ENCODE measurements at places on chromosomes 3 and 15. TPM values are rescaled to one million over a fixed set of nuclear protein-coding genes. Genes with fewer than 3 reads are reported as not detected.

DNA sequence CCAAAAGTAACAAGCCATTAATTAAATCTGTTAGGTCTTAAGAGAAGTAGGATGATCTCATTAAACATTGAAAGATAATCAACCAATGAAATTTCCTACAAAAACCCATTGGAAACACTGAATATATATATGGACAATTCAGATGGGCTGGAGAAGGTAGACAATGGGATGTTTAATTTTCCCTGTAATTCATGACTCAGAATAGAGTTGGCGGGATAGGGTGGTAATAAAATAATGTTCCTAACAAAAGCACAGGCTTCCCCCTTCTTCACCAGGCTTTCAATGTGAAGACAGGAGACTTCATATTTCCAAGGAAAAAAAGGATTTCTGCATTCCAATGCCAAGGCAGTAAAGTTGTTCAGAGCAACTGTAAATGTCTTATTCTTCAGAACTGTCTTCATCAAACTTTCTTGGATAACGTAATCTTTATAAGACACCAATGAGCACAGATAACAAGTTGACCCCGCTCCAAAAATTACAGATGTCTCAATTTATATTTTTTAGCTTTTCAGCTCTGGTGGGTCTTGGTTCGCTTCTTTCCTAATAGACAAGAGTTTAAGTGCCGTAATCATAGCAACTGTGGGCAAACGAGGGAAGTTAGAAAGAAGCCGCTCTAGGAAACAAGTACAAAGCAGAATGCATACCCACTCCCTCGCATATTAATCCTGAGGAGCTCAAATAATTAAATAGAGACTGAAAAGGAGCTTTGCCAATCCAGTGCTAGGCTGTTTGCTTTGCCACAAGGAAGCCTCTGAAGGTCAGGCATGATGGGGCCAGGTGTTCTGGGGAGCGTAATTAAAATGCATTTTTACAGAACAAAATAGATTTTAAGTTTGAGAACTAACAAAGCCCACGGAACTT, 377.0 kb downstream of the FOXP1 start:
- H3K4me1 ChIP-seq = peaks cover 83% of the 10 kb centered on the region
- DNase-seq = no peak
- H3K4me3 ChIP-seq = no peak overlapping the region
- H3K27me3 ChIP-seq = no peaks in the 10 kb centered on the region
- H3K36me3 ChIP-seq = peaks cover 4% of the 10 kb centered on the region

- H3K27me3 ChIP-seq = no peaks in the 10 kb centered on the region
- no peak for DNase-seq
- H3K36me3 ChIP-seq = peaks cover 14% of the 10 kb centered on the region
- no peak overlapping the region for H3K4me3 ChIP-seq
- no peaks in the 10 kb centered on the region for H3K4me1 ChIP-seq
These were observed 9.1 kb upstream of the TMEM87A start for GRCh38 chr15:42282344-42282743.

DNA sequence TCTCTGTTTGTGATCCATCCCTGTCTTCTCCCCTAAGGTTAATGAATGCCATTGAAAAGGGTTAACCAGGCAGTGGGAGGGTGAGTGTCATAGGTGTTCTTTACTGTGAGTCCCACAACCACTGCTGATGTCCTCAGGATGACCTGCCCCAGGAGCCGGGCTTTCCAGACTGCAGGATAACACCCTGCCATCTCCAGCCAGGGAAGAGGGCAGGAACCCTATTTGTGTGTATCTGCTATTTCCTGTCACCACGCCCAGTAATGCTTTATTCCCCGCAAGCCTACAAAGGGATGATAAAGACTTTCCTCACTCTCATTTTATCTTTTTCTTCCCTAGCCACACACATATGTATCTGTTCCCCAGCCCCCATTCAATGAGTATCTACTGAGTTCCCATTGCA, 15.6 kb upstream of the CTXND1 start:
- DNase-seq = no peak
- no peaks in the 10 kb centered on the region for H3K4me1 ChIP-seq
- H3K27me3 ChIP-seq = peaks cover 13% of the 10 kb centered on the region

DNA sequence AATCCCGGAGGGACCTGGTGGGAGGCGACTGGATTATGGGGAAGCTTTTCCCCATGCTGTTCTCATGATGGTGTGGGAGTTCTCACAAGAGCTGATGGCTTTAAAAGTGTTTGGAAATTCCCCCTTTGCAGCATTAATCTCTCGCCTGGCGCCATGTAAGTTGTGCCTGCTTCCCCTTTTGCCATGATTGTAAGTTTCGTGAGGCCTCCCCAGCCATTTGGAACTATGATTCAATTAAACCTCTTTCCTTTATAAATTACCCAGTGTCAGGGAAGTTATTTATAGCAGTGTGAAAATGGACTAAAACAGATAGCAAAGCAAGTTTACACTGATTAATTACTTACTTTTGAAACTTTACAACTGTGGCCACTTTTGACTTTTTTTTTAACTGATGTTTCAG, 10.6 kb upstream of the U2SURP start:
- H3K27me3 ChIP-seq = peaks cover 8% of the 10 kb centered on the region
- no peak overlapping the region for H3K4me3 ChIP-seq
- H3K27ac ChIP-seq = no peak overlapping the region

GRCh38 chr3:48119505-48120193, 68.6 kb downstream of the CDC25A start:
- H3K4me1 ChIP-seq = no peaks in the 10 kb centered on the region
- H3K27me3 ChIP-seq = no peaks in the 10 kb centered on the region
- no peak overlapping the region for H3K4me3 ChIP-seq
- DNase-seq = no peak

GRCh38 chr3:175381685-175382084, 522.6 kb downstream of the NAALADL2 start:
- no peak for DNase-seq
- H3K4me3 ChIP-seq = no peak overlapping the region
- no peaks in the 10 kb centered on the region for H3K4me1 ChIP-seq
- H3K27ac ChIP-seq = no peak overlapping the region
- no peaks in the 10 kb centered on the region for H3K36me3 ChIP-seq

DNA sequence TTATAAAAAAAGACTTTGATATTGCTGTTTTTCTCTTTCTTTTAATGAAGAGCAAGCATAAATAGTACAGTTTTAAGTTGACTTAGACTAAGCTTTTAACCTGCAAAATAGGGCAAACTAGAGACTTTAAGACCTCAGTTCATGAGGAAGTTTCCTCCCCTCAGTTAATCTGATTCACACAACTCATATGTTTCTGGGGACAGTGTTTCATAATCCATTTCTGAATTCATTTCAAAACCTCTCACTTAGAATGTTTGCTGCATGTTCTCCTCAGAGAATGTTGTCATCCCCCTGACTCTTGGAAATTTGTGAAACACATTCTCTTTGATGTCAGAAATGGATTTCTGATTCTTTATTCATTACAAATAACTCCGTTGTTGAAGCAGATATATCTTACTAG, 79.3 kb upstream of the SKOR1 start:
- H3K36me3 ChIP-seq = no peaks in the 10 kb centered on the region
- H3K4me1 ChIP-seq = peaks cover 41% of the 10 kb centered on the region
- H3K27me3 ChIP-seq = no peaks in the 10 kb centered on the region
- no peak for DNase-seq
- H3K27ac ChIP-seq = peak overlapping the region; percentile 16

DNA sequence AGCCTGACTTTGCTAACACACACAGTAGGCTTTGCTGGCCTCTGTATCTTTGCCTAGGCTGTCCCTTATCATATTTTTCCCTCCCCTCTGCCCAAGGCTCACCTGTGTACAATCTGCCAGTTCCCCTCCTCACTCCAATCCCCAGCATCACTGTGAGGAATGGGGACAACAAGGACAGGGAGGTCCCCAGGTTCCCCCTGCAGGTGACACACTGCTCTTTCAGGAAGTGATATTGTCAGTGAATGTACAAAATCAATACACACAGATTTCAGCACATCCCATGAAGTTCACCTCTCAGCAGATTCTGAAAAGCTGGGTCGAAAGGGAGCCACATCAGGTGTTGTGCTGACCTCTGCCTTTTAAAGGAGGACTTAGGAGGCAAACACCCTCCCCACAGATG, 177.5 kb downstream of the RAB11A start:
- H3K4me3 ChIP-seq = no peak overlapping the region
- peaks cover 5% of the 10 kb centered on the region for H3K27me3 ChIP-seq
- no peak overlapping the region for H3K27ac ChIP-seq
- no peaks in the 10 kb centered on the region for H3K4me1 ChIP-seq

- peak overlapping the region; percentile 33 for H3K4me3 ChIP-seq
- H3K27ac ChIP-seq = peak overlapping the region; percentile 71
- H3K27me3 ChIP-seq = no peaks in the 10 kb centered on the region
- peaks cover 4% of the 10 kb centered on the region for H3K36me3 ChIP-seq
- DNase-seq = peak; percentile 66
These were observed 99.6 kb downstream of the FNDC3B start for GRCh38 chr3:172138792-172139507.

GRCh38 chr3:58020783-58021071, 12.5 kb downstream of the FLNB start:
- H3K4me3 ChIP-seq = no peak overlapping the region
- no peak overlapping the region for H3K27ac ChIP-seq
- H3K27me3 ChIP-seq = no peaks in the 10 kb centered on the region
- peaks cover 39% of the 10 kb centered on the region for H3K4me1 ChIP-seq
- no peak for DNase-seq

Gene REC114
- total RNA-seq = not detected

Gene RAB27A
- total RNA-seq = 217 TPM

Gene LRRIQ4
- total RNA-seq = 0.14 TPM
